DMS79 (cell line): ENCODE measurements at places on chromosomes 1 and 21.

- no peak for DNase-seq
Observed at GRCh38 chr1:207188901-207189300, 84.9 kb downstream of the C4BPA start.

DNA sequence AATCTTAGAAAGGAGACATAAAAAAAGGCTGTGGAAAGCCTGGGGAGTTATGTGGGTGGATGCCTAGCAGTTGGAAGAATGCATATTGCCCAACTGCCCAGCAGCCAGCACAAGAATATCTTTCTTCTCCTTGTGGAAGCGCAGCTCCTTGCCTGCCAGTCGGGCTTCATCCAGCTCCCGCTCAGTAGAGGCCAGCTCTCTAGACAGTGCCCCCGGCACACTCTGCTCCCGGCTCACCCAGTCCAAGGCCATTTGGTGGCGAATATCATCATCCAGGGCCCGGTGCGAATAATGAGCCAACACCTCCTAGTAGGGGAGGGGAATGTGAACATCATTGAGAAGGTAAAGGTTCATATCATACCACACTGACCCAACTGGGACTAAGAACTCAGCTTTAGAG is 9.0 kb upstream of the RBM8A start:
- DNase-seq: no peak

GRCh38 chr1:181712711-181713110 is 229.4 kb downstream of the CACNA1E start:
- no peak for DNase-seq

DNA sequence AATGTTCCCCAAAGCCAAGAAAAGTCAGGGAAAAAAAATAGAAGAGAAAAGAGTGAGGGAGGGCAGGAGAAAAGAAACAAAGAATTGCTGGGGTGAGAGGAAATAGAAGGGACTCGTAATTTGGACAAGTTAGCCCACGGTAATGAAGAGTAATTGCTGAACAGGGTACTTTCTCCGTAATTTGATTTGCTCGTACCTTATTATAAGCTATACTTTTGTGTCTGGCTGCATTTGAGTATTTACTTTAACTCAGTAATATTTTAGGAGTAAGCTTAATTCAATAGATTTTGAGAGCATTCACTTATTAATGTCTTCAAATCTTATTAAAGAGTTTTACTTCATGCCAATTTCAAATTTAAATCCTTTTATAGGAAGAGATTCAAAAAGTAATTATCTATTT is 527.5 kb downstream of the COL11A1 start:
- DNase-seq: no peak

GRCh38 chr1:159008744-159009188 is 941 bp upstream of the IFI16 start:
- DNase-seq: no peak

DNA sequence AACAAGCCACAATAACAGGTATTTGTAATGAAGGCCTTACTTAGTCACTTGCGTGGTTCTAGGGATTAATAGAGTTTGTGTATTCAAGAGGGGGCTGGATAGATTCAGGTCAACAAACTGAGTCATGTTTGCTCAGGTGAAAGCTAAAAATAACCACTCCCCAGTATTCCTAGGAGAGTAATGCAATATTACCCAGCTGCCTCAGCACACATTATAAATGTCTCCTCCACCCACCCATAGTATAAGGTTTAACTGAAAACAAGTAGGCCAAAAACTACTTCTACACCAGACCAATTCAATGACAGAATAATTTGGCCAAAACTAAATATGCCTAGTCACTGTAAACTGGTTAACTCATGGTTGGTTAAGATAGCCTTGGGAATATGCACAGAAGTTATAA is 34.4 kb downstream of the WLS start:
- no peak for DNase-seq

- no peak for DNase-seq
Observed at GRCh38 chr1:9271283-9271682, 21.4 kb upstream of the SPSB1 start.

DNA sequence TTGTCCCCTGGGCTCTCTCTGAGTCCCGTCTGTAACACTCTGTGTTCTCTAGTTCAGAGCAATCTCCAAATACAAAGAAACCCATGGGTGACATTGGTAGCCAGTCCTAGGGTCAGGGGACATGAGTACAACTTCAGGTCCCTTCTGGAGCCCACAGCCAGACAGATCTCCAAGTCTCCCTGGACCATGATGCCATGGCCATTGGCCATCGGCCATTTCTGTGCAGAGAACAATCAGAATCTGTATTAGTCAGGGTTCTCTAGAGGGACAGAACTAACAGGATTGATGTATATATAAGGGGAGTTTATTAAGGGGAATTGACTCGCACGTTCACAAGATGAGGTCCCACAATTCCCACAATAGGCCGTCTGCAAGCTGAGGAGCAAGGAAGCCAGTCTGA is 106.9 kb downstream of the AJAP1 start:
- no peak for DNase-seq

- DNase-seq: no peak
Observed at GRCh38 chr1:88502886-88503285, 181.2 kb upstream of the PKN2 start.

GRCh38 chr1:9784508-9785133 is 39.1 kb downstream of the CLSTN1 start:
- peak; percentile 22 for DNase-seq

GRCh38 chr21:33437140-33437539 is 33.9 kb downstream of the IFNGR2 start:
- DNase-seq: no peak
